ENCODE measurements at places on chromosomes 12 and 14.

DNA sequence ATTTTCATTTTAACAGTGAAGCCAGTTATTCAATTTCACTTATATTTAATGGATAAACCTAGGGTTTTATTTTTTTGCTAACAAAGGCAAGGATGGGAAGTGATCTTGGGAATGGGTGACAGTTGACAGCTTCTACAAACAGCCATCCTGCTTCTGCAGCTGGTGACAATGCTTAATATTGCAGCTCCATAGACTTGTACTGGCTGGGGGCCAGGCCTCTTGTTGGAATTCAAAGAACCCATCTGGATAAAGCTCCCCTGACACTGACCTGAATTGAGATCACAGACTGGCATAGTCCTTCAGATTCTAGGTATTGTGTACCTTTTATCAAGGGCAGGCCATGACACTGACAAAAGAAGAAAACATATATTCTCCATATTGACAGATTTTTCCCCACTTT lies 664.6 kb upstream of the FOXG1 start:
- DNase-seq: no peak

DNA sequence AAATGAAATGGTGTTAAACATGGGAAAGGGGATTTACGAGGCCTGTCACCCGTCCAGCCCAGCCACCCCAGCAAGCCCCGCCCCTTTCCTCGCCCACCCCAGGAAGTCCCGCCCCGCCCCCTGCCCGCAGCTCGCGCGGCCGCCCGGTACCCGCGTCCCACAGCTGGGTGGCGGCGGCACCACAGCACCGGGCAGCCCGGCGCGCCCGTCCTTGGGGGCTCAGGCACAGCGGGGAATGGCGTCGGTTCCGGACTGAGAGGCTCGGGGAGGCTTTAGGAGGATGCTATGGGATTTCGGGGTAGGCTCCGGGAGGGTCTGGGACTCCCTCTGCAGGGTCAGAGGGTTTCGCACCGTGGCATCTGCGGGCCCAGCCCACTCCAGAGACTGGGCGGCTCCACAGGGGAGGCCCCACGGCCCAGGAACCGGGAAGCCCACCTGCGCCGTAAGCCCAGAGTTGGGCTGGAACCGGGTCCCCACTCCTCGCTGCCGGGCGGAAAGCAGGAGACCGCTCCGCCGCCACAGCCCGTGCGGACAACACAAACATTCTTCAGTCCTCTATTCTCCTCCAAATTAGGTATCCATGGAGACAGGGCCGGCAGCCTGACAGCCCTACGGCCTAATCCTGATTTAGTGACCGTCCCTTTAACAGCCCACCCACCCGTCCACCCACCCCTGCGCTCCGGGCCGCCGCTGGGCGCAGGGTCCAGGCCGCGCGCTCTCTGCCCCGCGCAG lies 1.4 kb downstream of the FIGNL2 start:
- DNase-seq: no peak

DNA sequence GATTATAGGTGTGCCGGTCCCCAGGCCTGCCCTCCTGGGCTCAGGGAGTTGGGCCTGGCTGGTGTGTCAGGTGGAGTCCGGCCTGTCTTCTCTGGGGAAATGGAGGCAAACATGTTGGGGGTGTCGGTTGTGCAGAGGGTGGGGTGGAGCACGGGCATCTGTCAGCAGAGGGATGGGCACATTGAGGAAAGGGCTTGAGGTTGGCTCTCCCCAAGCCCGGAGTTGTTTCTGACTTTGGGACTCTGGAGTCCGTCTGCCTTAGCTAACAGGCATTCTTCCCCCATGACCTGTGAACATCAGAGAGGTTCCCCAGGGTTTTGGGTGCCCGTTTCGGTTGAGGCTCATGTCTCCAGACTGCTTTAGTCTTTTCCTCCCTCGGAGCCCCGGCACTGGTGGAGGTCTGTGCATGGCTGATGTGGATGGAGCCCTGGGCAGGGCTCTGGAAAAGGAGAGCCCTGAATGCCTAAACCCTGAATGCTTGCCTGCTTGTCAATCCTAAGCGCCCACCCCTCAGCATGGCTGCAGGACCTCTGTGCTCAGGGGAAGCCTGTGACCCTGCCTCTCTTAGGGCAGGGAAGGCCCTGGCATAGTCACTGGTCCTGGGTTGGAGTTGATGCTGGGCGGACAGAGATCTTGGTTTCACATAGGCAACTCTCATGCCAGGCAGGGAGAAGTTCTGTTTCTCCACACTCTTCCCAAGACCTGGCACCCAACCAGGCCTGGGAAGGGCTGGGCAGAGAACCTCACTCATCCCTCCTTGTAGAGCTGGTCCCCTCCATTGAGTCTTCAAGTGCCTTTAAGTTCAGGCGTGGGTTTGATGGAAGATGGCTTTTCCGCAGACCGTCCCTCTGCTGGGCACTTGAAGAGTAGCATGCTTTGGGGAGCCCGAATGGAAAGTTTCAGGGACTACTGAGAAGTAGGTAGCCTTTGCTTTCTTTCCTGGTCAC lies 12.9 kb downstream of the NYNRIN start:
- no peak for DNase-seq

DNA sequence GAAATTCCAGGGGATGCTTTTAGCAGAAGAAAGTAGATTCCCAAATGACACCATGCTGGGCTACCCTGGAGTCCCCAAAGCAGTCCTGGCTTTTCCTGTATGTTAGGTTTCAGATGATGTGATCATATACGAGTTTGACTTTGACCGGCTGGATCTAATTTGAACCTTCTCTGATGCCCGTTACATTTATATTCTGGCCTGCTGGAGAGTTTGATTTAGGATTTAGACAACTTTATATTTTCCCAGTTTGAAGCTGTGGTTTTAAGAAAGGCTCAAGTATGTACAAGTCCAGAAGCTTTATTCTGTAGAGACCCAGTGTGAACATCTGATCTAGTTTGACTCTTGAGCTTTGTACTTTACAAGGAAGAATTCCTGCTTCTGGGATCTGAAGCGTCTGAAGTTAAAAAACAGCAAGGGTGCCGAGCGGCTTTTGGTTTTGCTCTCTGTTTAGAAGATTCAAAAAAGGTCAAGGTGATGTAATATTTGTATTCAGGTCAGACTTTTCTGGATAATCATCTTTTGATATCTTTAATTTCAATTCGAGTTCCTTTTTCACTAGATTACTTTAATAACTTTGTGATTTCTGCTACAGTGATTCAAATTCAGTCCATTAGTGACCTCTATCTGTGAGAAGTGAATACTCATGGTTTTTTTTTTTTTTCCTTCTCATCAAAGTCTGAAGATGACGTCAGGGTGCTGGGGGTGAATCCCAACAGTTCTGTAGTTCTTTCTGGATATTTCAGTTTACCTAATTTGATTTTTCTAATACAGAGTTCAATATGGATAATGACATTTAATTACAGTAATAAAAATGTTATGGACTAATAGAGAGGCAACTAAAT lies 6.3 kb downstream of the FLRT2 start:
- no peak for DNase-seq

GRCh38 chr12:26278266-26278665 lies 82.9 kb downstream of the SSPN start:
- DNase-seq: no peak

GRCh38 chr12:96652870-96653269 lies 163.5 kb downstream of the CFAP54 start:
- DNase-seq: no peak
